ENCODE measurements at places on chromosomes 7 and 10.

DNA sequence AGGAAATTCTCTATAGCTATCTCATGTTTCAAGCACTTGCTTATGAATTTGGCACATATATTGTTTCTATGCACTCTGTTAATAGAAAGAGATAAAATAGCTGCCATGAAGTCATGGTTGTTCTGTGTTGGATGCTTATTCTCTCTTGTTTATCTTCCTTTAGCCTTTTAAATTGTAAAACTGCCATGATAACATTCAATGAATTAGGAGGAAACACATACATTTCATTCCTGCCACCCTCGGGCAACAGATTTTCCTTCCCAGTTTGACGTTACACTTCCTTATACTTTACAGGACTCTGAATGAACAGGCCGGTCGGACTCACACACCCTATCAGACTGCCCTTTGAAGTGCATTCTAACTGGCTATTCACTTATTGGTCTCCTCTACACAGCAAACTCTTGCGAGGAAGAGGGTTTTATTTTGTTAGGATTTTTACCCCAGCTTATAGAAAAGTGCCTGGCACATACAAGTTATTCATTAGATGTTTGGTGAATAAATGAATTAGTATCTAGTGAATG is 65.7 kb upstream of the FERD3L start:
- no peak for DNase-seq

- DNase-seq = no peak
These were observed 81.0 kb upstream of the PFKP start for GRCh38 chr10:2986391-2986801.

DNA sequence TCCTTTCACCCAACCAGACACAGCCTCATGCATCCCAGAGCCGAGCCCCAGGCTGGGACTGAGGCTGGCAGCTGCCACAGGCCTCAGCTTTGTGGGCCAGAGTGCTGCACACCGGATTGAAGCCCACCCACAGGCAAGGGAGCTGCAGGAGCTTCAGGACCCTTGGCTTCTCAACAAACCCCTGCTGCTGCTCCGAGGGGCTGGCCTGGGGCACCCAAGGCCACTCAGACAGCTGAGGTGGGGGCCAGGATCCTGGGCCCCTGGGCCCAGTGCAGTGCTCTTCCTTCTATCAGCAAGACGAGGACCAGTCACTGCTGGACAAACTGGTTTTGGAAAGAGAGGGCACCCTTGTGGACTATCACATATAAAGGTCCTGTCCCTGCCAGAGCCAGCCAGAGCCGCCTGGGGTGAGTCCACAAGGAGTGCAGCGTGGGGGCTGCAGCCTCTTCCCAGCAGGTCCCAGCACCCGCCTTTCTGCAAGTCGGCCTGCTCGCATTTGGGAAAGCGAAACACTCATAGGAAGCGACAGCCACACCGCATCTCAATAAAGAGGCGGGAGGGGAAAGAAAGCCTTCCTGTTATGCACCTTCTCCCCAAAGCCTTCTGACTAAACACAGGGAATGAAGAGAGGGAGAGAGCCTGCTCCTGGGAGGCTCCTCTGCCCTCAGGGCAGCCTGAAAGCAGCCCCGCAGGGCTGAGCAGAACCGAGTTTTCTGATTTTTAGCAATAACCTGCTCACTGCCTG is 9.5 kb upstream of the TCERG1L start:
- DNase-seq = no peak

- DNase-seq = no peak
These were observed 4.6 kb upstream of the SPOCK2 start for GRCh38 chr10:72092987-72093386.

DNA sequence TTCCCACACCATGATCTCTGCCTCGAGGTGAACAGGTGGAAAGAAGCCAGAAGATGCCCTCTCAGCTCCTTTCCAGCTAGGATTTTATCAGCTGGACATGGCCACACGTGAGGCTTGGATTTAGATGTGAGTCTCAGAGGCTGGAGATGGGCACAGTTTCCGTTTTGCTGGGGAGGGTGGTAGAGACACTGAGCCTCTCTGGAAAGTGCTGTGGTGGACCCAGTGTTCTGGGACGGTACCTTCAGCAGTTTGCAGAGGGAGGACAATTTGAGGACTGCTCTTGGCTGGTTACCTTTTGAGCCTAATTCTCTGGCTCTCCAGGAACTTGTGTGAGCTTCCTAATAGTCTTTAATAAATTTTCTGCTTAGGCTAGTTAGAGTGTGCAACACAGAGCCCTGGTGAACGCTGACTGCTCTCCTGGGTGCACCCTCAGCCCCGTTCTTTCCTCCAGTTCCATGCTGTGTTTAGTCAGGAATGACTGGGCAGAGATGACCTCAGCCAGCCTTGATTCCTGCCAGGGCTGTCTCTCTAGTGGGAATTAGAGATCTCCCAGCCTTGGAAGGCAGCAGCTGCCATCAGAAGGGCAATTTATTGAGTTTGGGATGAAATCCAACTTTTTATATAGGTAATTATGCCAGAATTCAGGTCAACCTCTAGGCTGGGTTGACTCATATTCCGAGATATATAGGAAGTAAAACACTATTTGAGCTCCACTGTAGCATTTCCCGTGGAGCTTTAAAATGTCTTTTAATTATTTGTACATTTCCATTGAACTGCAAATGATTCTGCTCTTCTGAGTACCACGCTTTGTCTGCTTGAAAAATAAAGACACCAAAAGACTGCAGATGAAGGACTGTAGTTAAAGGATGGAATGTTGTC is 103.9 kb downstream of the GATA3 start:
- no peak for DNase-seq

DNA sequence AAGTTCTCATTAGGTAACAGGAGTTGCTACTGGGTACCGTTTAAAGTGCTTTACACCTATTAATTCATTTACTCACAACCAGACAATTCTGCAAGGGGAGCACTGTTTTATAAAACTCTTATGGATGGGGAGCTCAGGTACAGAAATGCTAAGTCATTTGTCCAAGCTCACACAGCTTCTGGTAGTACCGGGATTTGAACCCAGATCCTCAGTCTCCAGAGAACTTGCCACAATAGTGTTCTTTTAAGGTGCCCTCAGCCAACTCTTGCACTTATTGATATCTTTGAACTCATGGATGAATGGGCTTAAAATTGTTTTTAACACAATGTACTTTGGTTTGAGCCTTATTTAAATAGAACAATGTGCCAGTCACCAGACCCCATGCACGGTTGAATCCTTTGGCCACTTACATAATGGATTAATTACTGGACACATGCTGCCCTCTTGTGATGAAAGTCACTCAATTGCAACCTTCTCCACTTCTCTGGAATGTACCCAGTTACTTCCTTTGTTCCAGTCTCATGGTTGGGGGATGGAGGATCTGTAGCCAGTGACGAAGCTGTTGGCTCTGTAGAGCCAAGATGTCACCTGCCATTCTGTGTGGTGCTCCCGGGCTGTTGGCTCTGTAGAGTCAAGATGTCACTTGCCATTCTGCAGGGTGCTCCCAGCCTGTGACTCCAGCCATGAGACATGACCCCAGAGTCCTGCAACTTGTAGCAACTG is 65.6 kb downstream of the NOD1 start:
- DNase-seq = no peak
